Nucleus accumbens (tissue), 56 donors: ENCODE measurements at places on chromosomes 4 and X.
A peak's percentile ranks its signal among the peaks of the same experiment; 100 is the strongest.

GRCh38 chr4:108881190-108881589, 118.3 kb upstream of the ETNPPL start:
- DNase-seq, result no peak

GRCh38 chrX:66632473-66632872, 6.4 kb downstream of the EDA2R start:
- no peak for DNase-seq

GRCh38 chr4:153468587-153468986, 2.4 kb downstream of the TMEM131L start:
- no peak for DNase-seq

GRCh38 chr4:14221176-14221575, 593.7 kb upstream of the BOD1L1 start:
- DNase-seq, result no peak

GRCh38 chr4:107950746-107951540, 19.6 kb downstream of the CYP2U1 start:
- DNase-seq, result no peak

DNA sequence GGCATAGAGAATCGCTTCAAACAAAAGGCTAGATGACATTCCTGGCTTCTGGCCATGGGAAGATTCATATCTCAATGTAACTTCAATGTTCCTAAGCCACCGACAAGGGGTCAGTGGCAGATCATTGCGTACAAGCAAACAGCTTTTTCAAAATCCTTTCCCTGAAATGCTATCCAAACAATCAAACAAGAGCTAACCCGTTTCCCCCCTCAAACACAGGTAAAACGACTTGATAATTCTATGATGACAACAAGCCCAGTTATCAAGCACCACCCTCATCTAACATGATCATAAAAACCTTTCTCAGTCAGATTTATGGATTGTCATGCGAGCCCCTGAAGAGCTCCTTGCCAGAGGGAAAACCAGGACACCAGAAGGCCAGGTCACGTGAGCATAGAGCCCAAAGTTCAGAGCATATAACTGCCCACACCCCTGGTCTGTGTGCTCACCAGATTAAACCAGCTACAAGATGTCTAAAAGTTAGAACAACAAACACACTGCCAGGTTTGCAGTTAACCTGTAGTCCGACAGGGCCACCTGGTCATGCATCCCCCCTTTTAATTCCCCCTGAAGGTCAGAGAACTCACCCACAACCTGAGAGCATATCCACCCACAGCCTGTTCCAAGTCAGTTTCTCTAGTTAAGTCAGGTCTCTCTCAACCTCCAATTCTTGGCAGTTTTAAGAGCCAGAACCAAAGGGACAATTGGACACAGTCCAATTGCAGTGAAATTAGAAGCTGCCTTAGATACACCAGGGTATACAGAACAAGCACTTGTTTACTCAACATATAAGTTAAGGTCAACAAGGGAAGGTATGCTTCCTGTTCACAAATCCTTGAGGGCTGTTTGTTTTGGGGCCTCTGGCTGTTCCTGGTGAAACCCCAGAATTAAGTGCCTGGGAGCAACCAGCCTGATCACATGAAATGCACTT, 248.1 kb upstream of the PPARGC1A start:
- no peak for DNase-seq

GRCh38 chr4:158949099-158949498, 153.8 kb upstream of the RAPGEF2 start:
- DNase-seq, result no peak

DNA sequence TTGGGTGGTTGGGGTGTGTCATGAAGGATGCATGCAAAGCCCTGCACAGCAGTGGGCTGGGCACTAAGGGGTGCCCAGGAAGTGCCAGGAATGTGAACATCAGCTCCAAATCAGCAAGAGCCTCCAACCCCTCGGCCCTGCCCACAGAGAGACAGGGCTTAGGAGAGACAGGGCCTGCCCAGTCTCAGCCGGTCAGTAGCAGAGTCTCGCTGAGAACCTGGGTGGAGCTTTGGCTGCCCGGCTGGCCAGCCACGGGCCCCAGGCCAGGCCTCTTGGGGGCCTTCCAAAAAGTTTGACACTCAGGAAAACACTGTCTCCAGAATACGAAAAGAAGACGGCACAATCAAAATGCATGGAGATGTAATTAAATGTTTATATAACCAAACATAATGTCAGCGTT, 4.3 kb upstream of the MXD4 start:
- DNase-seq, result no peak

DNA sequence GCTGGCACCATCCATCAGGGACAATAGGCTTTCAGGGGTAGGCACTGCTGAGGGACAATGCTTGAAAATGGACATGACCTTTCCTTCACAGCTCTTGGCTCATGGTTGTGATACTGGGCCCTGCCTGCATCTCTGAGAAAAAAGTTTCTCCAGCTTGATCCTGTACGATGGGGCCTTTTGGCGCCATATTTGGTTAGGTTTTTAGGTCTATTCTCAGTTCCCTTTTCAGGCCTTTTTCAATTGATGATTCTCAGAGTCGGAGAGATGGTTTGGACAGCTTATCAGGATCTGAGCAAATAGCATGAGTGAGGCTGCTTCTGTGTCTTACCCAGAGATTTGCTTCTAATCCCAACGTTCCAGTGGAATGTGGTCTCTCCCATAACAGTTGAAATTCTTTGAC, 141.6 kb downstream of the ZNF518B start:
- no peak for DNase-seq

- DNase-seq, result no peak
Observed at GRCh38 chr4:138789796-138790195, 225.8 kb upstream of the NOCT start.

DNA sequence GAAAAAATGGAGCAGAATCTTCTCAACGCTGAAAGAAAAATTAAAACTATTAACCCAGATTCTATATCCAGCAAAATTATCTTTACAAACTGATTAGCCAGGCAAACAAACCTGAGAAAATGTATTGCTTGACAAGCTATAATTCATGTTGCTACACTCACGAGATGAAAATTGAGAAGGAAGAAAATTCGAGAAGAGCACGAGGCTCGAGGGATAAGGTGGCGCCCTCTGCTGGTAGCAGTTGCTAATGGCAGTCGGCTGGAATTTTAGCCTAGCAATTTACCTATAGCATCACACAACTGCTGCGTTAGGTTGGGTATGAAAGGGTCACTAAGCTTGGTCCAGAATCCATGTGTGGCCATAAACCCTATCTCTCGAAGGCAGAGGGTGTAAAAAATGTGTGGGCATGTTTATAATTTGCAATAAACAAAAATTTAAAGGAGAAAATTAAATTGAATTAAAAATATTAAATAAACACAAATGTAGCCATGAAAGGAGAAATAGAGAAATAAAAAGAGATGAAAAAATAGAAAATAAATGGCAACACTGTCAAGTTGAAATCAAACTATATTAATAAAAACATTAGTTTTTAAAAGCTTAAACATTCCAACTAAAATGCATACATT, 126.6 kb downstream of the PPP4R3C start:
- peak; percentile 5 for DNase-seq

DNA sequence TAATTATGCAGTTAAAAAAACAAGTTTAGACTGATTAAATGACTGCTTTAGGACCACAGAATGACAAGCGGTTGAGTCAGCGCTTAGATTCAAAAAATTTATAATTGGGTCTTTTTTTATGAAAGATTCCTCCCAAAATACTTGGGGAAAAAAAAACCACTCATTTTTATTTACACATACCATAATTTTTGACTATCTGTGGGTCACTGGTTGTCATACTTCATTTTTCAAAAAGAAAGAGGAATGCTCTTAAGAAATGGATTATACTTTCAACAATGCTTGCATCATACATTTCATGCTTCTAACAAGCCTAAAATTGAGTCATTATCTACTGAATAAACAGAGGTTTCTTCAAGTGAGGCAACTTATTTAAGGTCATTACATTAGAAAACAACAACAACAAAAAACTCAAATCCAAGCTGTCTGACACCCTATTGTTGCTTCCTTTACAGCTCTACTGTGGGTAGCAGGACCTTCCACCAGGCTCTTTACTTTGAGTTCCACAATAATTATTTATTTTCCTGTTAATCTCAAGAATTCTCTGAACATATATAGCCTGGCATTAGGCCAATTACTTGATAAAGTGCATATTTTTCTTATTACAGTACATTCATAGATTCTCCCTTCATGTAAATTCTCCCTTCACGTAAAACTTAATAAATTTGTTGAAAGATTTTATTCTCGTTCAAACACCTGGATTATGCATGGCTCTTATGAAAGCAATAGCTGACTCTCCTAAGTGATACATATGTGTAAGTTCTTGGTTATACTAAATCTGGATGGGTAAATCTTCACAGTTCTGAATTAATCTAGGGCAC, 445.5 kb downstream of the PCDH10 start:
- no peak for DNase-seq

- no peak for DNase-seq
Observed at GRCh38 chrX:44105228-44105913, 132.2 kb upstream of the NDP start.

DNA sequence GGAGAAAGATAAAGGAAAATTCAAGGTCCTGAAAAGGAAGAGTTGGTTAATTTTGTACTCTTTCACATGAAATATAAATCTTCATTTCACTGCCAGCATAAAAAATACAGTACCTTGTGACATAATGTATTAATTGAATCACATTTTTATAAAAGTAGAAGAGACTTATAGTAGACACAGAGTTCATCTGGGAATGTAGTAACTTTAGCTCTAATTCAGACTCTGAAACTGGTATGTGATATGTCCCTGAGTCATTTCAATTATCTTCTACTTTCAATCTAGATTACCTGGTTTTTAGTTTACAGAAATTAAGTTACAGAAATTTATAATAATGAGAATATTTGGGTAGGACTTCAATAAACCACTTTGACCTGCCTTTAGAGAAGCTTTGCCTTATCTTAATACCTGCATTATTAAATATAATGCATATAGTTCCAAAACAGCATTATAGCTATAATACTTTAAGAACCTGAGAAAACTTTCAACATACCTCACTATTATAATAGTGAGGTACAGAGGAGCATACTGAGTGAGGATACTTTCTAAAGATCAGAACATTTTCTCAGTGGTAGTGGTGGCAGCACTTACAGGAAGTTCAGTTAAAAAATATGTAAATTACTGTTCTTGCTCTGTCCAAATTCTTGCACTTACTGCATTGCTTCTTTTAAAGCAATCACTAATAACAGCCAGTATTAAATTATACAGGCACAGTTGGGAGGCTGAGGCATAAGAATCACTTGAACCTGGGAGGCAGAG, 11.2 kb downstream of the NEK1 start:
- DNase-seq, result no peak

DNA sequence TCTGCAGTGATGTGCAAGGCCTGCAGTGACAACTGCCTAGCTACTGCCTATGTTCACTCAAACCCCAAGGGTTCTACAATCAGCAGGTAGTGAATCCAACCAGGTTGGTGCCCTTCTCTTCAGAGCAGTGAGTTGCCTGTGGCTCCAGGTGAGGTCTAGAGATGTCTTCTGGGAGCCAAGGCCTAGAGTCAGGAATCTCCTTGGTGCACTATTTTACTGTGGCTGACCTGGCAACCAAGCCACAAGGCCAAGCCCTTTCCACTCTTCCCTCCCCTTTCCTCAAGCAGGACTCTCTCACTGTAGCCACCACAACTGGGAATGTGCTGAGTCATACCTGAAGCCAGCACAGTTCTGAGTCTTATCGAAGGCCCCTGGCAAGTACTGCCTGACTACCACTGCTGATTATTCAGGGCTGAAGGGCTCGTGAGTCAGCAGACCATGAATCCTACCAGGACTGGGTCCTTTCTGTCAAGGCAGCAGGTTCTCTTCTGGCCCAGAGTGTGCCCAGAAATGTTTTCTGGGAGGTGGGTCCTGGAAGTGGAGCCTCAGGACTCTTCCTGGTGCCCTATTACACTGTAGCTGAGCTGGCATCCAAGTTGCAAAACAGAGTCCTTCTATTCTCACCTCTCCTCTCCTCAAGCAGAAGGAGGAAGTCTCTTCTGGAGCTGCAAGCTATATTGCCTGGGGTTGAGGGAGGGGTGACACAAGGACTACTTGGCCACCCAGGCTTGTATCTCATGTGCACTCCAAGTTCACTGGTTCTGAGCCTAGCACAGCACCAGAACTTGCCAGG, 111.6 kb downstream of the BTC start:
- DNase-seq, result no peak

- DNase-seq, result no peak
Observed at GRCh38 chr4:95050980-95051701, 293.4 kb downstream of the BMPR1B start.

GRCh38 chrX:86002076-86002896, 45.1 kb downstream of the CHM start:
- no peak for DNase-seq

- DNase-seq, result no peak
Observed at GRCh38 chr4:51931461-51931860, 88.5 kb downstream of the DCUN1D4 start.

DNA sequence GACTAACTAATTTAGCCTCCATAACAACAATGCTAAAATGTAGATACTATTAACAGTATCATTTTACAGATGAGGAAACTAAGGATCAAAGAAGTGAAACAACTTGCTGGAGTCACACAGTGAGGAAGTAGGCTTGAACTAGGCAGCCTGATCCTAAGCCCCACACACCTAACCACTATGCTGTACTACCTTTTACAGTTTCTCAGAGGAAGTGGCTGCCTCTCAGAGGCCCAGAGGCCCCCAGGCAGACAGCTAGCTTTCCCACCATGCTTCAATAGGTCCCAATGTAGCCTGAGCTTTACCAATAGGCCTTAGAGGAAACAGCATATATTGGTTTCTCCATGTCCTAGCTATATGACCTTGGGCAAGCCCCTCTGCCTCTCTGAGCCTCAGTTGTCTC, 69.4 kb upstream of the PJA1 start:
- DNase-seq, result no peak

GRCh38 chrX:138914767-138915166, 203.2 kb upstream of the FGF13 start:
- no peak for DNase-seq

DNA sequence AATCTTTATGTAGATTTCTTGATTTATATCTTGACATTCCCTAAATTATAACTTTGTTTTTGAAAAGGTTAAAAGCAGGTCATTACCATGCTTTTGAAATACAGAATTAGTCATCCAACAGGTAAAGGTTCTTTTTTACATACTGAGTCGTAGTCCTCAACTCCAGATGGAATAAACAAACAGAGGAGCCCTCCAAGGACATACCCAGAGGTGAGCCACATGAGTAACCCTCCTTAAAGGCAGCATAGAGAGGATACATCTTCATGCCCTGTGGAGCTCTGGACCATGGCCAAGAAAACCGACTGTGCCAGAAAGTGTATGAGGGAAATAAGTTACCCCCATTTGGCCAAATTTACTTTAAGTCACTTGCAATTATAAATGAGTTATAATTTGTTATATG, 95.3 kb upstream of the MCF2 start:
- DNase-seq, result no peak

DNA sequence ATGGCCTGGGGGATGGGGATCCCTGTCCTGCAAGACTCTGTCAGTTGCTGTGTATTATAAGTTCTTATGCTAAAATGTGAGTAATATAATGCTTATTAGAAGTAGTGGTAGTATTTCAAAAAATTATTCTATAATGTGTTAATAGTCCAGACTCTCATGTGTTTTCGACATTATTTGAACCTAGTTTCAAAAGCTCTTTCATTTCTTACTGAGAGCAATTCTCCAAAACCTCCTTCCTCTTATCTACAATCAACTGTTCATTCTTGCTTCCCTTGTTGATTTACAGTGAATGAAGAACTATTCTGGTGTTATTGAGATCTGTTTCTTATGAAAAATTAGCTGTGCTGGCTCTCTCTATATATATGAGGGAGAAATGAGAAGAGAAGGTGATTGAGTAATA, 32.9 kb upstream of the PTPN13 start:
- DNase-seq, result no peak

- DNase-seq, result no peak
Observed at GRCh38 chr4:139018501-139018900, 2.9 kb downstream of the NOCT start.

- DNase-seq, result no peak
Observed at GRCh38 chr4:88893961-88894360, 163.0 kb downstream of the FAM13A start.
